EL (cell line): ENCODE measurements at places on chromosomes 12 and 14.

DNA sequence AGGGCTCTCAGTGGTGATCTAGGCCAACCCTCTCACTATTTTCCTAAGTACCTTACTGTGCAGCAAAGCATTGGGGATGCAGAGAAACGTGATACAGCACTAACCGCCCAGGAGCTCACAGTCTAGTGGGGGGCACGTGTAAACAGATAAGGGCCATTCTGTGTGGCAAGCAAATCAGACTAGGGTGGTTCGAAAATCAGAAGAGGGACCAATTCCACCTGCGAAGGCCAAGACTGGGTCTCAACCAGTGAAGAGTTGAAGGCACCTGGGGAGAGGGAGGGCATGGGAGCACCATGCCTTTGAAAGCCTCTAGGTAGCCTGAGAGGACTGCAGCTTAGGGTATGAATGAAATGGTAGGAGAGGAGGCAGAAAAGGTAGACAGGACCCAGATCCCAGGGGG, 2.2 kb downstream of the PITPNM2 start:
- DNase-seq = no peak

DNA sequence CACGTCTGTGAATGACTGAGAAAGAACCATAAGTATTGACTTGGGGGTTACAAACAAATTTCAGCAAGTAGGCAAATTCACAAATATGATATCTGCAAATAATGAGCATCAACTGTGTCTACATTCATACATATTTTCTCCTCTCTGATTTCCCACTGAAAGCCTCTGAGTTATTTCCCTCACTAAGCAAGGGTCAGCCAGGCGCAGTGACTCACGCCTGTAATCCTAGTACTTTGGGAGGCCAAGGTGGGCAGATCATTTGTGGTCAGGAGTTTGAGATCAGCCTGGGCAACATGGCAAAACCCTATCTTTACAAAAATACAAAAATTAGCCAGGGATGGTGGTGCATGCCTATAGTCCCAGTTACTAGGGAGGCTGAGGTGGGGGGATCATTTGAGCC, 80.8 kb downstream of the SLC25A21 start:
- DNase-seq = peak; percentile 1

- no peak for DNase-seq
These were observed 81.2 kb downstream of the PCNX1 start for GRCh38 chr14:70988452-70988851.

- DNase-seq = peak; percentile 28
These were observed 560.4 kb upstream of the FLRT2 start for GRCh38 chr14:84969501-84969900.

- DNase-seq = no peak
These were observed 81.1 kb upstream of the ESRRB start for GRCh38 chr14:76294876-76295275.
